ENCODE measurements at places on chromosomes 11 and 22.
A peak's percentile ranks its signal among the peaks of the same experiment; 100 is the strongest.

- DNase-seq = no peak
Measured at GRCh38 chr11:95918720-95919119, 5.2 kb downstream of the MTMR2 start.

DNA sequence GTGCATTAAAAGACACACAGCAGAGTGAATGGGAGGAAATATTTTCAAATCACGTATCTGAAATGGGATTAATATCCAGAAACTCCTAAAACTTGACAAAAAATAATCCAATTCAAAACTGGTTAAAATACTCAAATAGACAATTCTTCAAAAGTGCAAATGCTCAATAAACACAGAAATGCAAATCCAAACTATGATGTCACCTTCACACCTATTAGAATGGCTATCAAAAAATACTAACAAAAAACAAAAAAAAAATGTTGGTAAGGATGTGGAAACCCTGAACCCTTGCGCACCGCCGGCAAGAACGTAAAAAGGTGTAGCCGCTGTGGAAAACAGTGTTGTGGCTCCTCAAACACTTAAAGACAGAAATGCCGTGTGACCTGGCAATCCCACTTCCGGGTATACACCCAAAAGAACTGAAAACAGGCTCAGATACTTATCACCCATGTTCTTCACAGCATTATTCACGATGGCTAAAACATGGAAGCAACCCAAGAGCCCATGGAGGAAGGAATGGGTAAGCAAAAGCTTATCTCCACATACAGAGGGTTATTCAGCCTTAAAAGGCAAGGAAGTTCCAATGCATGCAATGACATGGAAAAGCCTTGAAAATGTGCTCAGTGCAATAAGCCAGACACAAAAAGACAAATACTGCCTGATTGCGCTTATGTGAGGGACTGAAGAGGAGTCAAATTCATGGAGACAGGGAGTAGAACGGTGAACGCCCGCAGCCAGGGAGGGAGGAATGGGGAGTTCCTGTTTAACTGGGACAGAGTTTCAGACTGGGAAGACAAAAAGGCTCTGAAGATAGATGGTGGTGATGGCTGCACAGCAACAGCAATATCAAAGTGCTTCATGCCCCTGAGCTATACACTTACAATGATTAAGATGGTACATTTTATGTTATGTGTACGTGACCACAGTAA lies 19.6 kb downstream of the BRD1 start:
- DNase-seq = no peak

- DNase-seq = no peak
Measured at GRCh38 chr11:75790986-75791385, 22.4 kb downstream of the DGAT2 start.

DNA sequence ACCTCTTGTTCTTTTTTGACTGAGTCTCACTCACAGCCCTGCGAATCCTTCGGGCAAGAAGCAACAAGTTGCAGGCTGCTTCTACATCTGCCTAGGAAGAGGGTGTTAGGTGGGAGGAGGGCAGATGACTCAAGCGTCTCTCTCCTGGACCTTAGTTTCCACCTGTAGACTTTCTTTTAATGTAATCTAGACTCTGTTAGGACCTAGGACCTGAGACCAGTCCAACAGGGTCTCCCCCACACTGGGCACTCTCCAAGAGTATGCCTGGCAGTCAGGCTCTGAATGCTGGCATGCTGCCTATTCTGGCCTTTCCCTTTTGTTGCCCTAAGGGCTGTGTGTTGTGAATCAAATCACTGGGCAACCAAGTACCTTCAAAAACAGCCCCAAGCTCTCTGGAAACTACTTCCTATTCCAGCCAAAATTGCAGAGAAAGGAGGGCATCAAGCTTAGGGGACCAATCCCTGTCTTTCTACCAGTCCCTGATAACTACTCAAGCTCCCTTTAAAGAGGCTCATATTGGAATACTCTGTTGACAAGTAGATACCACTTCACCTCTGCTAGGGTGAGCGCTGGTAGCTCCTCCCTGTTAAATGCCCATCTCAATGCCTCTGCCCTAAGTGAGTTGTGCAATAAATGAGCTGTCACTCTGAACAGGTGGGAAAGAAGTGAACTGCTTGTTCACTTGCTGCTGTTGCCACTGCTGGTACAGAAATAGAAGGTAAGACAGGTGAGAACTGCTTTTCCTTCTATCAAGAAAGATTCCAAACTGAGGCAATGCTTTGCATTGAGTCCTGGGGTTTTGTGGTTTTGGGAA lies at the start of gene BBOX1:
Gene BBOX1 (plus strand): TSS at position 514 of the 814 bp plus-strand sequence. CDS start 14,616 bp downstream, outside the sequence.
- DNase-seq = no peak

GRCh38 chr11:117851106-117851505 lies 25.4 kb downstream of the FXYD6 start:
- peak; percentile 42 for DNase-seq

DNA sequence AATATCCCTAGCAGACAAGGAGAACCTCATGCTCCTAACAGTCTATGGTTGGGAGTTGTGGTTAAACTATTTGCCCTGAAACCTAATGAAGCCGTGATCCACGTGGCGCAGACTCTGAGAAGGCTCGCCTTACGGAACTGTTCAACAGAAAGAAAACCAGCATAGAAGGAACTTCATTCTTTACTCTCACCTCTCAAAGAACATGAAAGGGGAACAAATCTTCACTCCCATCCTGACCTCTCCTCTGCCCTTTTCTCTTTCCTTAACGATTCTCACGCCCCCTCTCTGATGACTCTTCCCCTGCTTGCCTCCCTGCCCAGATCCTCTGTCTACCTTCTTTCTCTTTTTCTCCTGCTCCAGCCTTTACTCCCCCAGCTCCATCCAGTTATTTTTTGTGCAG lies 54.2 kb downstream of the IRAG1 start:
- no peak for DNase-seq

DNA sequence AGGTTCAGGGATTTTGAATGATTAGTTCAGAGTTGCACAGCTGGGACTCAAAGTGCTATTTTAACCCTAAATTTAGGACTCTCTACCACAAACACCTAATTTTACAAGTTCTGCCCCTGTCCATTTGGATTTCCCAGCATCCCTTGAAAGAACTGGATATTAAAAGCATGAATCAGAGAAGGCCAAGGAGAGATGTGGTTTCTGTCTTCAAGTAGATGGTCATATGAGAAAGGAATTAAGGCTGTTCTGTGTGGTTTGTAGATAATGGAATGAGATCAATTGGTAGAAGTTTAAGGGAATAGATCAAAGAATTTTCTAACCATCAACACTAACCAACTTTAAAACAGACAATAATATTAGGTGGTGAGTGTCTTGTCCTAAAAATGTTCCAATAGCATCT lies 106.4 kb upstream of the TENM4 start:
- no peak for DNase-seq

DNA sequence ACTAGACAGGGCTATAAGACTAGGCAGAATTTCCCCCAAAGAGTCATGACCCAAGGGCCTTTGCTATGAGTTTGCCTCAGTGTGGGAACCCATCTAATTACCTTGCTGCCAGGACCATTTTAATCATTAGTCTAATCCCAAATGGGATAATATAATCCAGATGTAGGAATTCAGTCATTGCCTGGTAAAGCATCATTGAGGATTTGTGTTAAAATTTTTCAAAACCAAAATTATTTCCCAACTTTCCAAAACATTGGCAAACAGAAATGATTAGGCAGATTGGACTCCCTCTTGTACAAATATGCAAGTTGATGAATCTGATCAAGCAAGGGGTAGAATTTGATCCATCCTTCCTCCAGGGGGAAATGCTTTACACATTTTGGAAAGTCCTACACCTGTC lies 16.2 kb upstream of the MMP13 start:
- no peak for DNase-seq

GRCh38 chr22:49865156-49865555 lies 11.5 kb downstream of the ZBED4 start:
- DNase-seq = no peak

GRCh38 chr11:12199231-12199948 lies 89.0 kb downstream of the MICAL2 start:
- no peak for DNase-seq

DNA sequence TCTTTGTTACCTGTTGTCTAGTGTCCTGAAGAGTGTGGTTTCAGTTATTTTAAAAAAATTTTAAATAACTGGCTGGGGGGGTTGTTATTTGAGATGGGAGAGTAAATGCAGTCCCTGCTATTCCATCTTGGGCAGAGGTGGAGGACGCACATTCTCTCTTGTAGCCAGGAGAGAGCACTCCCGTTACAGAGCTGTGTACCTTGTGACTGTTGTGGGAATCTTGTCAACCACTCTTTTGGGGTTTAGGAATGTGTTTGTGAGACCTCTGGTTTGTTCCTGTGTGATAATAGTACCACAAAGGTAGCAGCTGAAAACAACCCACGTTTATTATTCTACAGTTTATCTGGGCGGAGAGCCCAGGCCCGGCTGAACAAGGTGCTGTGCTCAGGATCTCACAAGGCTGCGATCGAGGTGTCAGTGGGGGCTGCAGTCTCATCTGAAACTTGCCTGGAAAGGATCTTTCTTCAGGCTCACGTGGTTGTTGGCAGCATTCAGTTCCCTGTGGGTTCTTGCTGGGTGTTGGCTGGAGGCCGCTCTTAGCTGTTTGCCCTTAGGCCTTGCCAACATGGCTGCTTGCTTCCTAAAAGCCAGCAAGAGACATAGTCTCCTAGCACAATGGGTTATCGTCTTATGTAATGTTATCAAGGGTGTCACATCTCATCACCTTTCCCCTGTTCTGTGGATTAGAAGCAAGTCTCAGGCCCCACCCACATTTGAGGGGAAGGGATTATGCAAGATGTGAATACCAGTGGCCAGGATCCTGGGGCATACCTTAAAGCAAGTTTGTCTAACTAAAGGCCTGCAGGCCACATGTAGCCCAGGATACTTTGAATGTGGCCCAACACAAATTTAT lies 20.6 kb downstream of the IGHMBP2 start:
- DNase-seq = no peak

GRCh38 chr22:17910561-17911311 lies 113.6 kb downstream of the MICAL3 start:
- peak; percentile 72 for DNase-seq

GRCh38 chr11:129968591-129969419 lies 33.8 kb downstream of the PRDM10 start:
- DNase-seq = no peak

DNA sequence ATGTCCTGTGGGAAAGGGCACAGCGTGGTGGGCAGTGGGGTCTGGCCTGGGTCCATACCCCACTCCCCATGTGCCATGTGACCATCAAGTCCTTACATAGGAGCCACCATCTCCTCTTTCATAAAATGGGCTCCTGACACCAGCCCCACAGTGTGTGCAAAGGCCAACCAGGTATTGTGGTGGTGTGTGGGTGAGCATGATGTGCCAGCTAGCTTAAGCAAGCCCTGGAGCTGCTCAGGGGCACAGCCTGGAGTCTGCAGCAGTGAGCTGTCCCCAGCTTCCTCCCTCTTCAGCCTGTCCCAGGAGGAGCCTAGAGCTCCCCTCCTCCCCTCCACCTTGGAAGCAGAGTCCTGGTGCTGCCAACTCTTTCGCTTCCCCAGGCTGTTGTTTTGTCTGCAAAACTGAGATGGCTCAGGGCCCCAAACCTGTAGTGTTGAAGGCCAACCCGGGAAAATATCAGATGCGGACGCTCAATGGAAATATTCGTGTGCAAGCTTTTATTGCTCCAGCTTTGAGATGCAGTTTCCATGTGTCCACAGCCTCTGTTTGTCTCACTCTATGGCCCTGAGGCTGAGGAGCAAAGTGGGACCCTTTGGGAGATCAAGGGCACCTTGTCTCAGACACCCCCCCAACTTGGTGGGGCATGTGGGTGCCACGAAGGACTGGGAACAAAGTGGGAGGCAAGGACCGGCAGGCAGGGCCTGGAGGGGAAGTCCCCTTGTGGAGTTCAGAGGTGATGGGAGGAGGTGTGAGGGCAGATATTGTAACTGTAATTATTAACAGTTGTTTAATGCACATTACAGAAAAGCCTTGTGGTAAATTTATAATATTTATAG lies 92.6 kb downstream of the CTTN start:
- DNase-seq = no peak

- DNase-seq = no peak
Measured at GRCh38 chr11:2092956-2093412, 46.2 kb downstream of the IGF2 start.

- no peak for DNase-seq
Measured at GRCh38 chr11:67267188-67268080, 1.2 kb downstream of the GRK2 start.

DNA sequence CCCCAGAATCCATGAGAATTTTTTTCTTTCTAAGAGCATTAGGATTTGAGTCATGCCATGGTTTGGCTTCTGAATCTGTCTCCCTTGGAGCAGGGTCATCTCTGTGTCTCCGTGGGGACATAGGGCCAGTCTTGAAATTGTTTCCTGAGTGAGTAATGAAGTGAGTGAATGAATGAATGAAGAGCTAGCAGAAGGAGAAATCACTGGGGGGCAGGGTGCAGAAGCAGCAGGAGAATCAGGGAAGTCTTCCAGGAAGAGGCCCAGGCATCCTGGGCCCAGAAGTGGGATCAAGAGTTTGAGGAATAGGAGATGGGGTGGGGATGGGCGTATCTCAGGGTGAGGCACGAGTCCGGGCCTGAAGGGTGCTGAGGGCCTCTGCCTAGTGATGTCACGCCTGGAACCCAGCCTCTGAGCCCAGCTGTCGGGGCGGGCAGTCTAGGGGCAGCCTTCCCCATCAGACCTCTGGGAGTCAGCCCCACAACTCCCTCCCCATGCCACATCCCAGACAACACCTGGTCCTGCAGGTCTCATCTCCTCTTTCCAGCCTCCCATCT lies 12.5 kb upstream of the MGAT3 start:
- no peak for DNase-seq

DNA sequence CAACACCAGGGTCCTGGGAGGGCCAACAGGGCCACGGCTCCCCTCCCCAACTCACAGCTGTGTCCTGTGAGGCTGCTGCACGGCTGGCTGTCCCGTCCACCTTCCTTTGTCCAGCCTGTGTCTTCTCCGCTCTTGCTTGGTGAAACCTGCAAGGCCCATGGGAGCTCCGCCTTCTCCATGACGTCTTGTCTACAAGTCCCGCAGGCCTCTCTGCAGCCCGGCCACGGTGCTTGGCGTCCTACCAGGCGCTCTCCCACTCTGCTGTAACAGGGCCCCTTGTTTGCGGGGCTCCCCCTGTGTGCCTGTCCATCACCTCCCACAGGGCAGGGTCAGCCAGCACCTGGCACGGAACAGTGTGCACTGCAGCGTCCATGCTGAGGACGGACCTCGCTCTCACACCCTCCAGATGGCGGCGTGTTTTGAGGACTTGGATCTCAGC lies 866.8 kb downstream of the TBC1D22A start:
- DNase-seq = peak; percentile 35

DNA sequence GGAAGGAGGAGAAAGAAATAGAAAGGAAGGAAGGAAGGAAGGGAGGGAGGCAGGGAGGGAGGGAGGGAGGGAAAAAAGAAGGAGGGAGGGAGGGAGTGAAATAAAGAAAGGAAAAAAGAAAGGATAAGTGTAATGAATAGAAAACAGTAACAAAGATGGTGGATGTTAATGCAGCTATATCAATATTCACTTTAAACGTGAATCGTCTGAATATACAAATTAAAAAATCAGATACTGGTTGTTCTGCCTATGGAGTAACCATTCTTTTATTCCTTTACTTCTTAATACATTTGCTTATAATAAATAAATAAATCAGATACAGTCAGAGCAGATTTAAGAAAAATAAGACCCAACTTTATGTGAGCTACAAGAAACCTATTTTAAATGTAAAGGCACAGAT lies 1520.4 kb downstream of the TBC1D22A start:
- no peak for DNase-seq

- DNase-seq = no peak
Measured at GRCh38 chr11:126915430-126915829, 85.1 kb downstream of the KIRREL3 start.

- DNase-seq = no peak
Measured at GRCh38 chr22:48556222-48556621, 1271.5 kb downstream of the BRD1 start.

GRCh38 chr11:10658621-10659338 lies 34.8 kb downstream of the IRAG1 start:
- DNase-seq = no peak

Measured in ecto neural progenitor cell (in vitro differentiated cells).